ENCODE measurements at places on chromosomes 2 and 18.

GRCh38 chr2:177030451-177031105 lies 182.0 kb upstream of the HNRNPA3 start:
- DNase-seq: no peak

- DNase-seq: no peak
These were observed 2.7 kb downstream of the PPP1CB start for GRCh38 chr2:28754321-28754720.

GRCh38 chr2:35989503-35989902 lies 366.1 kb upstream of the CRIM1 start:
- no peak for DNase-seq

GRCh38 chr2:52135235-52135634 lies 1103.3 kb upstream of the NRXN1 start:
- no peak for DNase-seq

GRCh38 chr2:162524192-162524591 lies 180.3 kb downstream of the GCA start:
- no peak for DNase-seq

GRCh38 chr2:65326276-65326675 lies 98.6 kb downstream of the ACTR2 start:
- no peak for DNase-seq

DNA sequence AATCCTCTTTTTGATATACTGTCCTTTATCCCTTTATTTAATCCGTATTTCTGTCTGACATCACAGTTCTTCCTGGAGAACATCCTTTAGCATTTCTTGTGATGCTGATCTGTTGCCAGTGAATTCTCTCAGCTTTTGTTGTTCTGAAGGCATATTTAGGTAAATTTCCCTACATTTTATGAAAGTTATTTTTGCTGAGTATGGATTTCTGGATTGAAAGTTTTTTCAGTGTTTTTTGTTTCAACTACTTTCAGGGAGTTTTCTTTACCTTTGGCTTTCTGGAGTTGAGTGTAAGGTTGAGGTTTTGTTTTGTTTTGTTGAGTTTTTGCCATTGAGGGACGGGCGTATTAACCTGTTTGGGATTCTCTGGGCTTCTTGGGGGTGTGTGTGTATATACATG lies 22.5 kb downstream of the SNTG2 start:
- DNase-seq: no peak

- no peak for DNase-seq
These were observed 11.6 kb downstream of the NOL10 start for GRCh38 chr2:10678225-10678624.

DNA sequence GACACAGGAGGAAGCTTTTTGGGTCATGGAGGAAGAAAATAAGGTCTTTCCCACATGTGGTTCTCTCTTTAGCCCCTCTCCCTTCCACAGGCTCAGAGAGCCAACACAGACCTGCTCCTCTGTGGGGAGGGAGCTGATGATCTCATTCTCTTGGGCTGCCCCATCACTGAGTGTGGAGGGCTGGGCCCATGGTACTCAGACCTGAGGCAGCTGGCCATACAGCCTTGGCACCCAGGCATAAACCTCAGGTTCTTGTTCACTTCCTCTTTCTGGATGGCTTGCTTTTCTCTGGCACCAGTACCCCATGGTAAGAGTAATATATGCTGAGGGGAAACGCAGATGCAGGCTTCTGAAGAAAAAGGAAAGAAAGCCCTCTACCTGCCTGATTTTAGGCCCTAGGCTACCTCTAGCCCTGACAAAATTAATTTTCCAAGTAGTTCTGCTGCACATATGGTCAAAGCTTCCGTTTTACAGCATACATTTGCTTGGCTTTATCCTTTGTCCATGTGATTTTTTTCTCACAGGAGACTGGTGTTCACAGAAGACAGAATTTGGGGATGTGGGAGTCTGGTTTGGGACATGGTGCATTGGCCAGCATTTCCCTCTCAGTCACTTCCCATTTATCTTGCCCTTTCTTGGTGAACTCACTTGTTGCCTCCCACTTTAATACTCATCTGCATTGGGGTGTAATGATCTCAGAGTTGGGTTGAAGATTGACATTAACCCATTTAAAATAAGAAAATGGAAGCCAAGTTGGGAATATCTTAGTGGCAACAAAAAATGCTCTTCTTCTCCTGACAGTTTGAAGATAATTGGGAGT lies 11.1 kb downstream of the DHRS9 start:
- no peak for DNase-seq

DNA sequence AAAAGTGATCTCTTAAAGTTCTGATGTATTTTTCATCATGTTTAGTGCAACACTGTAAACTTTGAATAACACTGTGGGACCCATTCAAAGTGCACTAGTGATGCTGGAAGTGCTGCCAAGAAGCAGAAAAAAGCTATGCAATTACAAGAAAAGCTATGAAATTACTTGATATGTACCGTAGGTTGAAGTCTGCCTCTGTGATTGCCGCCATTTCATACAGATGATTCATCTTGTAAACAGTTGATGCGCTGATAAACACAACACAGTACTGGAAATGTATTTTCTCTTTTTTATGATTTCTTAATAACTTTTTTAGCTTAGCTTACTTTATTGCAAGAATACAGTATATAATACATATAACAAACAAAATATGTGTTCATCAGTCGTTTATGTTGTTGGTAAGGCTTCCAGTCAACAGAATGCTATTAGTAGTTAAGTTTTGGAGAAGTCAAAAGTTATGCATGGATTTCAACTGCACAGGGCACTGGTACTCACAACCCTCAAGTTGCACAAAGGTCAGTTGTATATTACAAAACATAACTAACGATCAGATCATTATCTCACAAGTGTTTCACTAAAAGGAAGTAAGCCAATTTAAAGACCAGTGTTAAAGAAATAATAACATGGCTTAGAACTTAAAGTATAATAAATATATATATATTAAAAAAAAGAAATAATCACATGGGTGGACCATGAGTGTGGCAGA lies 82.0 kb downstream of the SGPP2 start:
- no peak for DNase-seq

DNA sequence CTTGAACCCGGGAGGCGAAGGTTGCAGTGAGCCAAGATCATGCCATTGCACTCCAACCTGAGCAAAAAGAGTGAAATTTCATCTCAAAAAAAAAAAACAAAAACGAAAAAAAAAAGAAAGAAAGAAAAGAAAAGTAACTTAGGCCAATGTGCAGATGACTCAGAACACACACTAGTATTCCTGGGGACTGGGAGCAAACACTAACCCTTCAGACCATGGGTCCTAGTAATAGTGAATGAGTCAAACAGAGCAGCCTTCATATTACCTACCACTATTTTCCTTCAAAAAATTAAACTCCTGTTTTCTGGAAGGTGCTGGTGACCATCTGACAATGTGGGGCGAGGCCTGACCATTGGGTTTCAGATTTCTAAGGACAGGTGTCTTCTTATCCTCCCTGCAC lies 253.4 kb downstream of the PIEZO2 start:
- DNase-seq: no peak

DNA sequence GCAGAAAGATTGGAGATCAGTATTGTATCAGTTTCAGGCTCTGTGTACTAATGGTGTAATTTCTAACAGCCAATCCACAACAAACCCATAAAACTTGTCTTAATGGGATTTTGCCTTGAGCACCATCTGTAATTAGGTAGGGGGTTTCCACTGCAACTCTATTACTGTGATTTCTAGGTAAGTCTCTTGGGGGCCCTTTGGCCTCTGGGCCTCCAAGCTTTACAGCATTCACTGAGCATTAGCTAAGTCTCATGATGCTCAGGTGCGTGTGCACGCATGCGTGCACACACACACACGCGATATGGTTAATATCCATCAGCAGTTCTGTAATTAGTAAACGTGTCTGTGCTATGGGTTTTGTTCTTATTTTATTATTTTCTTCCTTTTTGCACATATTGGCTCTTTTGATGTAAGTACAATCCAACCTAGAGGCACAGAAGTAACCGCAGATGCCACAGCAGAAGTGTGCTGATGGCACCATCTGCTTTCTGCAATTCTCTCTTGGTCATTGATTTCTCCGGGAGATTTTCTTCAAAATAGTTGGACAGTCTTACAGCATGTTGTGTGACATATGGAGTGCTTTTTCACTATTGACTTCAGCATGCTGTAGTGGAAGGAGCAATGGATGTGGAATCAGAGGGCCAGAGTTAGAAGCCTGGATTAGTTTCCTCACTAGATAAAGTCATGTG lies 592.0 kb downstream of the LRRTM4 start:
- DNase-seq: no peak

- DNase-seq: peak; percentile 70
These were observed 954 bp upstream of the CTDSP1 start for GRCh38 chr2:218398437-218399390.

- DNase-seq: no peak
These were observed 52.0 kb downstream of the FEZ2 start for GRCh38 chr2:36545871-36546416.

DNA sequence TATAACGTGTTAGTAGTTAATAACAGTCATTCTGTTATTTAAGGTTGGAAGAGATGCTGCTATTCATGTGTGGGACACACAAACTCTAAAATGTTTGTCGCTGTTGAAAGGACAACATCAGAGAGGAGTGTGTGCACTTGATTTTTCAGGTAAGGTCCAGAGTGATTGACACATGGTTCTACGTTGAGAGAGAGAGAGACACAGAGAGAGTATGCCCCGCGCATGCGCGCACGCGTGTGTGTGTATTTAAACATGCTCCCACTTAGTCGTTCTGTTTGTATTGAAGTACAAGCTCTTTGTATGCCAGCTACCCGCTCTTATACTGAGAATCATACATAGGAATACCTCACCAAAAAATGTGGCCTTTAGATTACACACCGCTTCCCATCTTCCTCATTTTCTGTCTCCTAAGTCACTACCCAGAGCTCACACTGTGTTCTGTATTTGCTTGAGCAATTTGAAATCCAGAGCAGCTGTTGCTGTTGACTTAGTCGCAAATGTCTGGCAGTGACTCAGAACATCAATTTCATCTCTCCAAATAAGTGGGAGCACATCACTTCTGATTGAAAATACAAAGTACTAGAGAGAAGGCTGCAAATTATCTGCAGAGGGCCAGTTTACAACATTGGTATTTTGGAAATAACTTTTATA lies 148.1 kb downstream of the EML6 start:
- no peak for DNase-seq

GRCh38 chr2:223369889-223370288 lies 232.3 kb downstream of the SCG2 start:
- DNase-seq: no peak

DNA sequence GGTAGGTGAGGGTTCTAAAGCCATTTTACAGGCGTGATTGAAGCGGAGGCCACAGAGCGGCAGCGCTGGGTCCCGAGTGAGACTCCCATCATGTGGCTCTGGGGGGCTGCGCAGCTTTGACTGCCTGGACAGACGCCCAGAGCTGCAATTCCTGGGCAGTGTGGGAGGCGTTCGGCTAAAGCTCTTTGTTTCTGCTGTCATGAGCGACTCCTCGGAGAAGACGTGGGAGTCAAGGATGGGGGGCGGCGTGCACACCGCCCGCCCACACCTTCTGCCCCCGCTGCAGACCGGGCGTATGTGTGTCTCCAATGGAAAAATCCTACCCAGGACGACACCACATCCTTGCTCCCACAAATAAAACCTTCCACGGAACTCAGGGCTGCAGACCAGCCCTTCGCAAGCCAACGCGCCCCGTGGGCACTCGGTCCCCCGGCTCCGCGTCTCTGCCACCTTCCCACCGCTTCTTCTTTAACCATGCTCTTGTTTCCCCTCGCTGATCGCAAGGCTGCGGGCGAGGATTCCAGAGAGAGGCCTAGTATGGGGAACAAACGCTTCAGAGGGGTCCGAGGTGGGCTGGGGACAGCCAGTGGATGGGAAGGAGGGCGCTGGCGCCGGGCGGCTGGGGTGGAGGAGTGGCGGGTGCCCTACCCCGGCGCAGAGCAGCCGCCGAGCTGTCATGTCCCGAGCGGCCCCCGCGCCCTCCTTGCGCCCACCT lies 680 bp upstream of the LBH start:
- DNase-seq: no peak

GRCh38 chr18:31835528-31836133 lies 75.0 kb upstream of the SLC25A52 start:
- no peak for DNase-seq

GRCh38 chr2:204046145-204046544 lies 109.6 kb downstream of the ICOS start:
- DNase-seq: peak; percentile 10

DNA sequence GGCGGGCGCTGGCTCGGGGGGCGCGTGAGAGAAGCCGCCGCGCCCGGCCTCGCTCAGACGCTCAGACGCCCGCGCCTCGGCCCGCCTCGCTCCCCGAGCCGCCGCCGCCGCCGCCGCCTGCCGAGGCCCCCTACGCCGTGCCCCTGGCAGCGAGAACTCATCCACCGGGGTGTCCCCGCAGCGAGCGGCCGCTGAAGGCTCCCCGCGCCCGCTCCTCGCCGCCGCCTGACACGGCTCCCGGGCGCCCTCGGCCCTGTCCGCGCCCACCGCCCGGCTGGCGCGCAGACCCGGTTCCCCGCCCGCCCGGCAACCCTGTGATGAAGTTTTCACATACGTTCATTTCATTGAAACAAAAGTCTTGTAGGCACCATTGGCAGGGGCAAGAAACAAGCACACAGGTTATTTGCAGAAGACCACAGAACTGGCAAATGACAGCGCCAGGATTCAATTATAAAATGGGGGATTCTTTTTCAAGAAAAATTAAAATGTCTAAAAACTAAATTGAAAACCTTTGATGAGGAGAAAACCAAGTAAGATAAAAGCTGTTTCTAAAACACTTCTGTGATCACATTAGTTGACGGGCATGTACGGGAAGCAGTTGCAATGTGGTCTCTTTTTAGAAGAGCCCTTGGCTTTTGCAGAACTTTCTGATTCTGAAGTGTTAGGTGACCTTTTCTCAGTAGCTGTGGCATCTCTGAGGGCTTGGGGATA lies 50.5 kb upstream of the TUBA3D start:
- no peak for DNase-seq

- no peak for DNase-seq
These were observed 305.4 kb downstream of the LPIN1 start for GRCh38 chr2:12051831-12052230.

DNA sequence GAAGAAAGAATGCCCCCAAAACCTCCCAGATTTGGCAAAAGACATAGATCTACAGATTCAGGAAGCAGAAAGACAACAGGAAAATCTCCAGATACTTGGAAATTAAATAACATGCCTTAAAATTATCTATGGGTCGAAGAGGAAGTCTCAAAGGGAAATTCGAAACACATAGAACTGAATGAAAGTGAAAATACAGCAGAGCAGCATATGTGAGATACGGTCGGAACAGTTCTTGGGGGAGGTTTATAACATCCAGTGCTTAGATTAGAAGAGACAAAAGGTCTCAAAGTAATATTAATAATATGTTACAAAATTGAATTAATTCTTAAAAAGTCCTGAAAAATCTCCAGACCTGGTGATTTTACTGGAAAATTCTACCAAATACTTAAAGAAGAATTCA lies 14.3 kb downstream of the KCNG2 start:
- no peak for DNase-seq

- DNase-seq: no peak
These were observed 18.0 kb downstream of the PTPN18 start for GRCh38 chr2:130373808-130374365.

DNA sequence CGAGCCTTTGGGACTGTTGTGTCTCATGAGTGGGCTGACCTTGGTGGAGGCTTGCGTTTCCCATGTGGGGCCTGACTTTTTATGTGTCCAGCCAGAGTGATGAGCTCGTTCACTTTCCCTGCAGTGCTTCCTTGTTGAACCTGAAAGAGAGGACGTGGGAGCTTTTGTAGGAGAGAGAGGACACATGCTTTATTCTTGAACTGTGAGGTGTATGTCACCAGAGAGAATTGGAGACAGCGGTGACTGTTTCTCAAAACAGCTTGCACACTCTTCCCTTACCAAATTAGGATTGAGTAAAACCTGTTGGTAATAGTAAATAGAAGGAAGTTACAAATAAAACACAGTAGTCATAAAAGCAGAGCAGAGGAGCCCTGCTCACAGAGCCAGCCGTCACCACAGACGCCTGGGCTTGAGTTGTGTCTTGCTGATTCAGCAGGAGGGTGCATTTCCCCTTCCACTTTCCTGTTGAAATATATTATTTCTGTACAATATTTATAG lies 60.7 kb downstream of the INPP4A start:
- DNase-seq: no peak

Data from GM12892 (cell line).